Hippocampal formation (tissue), 2 donors: ENCODE measurements at places on chromosomes 4 and X.

GRCh38 chrX:54808109-54808604 is 612 bp downstream of the MAGED2 start:
- peak; percentile 43 for DNase-seq

GRCh38 chr4:76504613-76505465 is 69.8 kb downstream of the SHROOM3 start:
- DNase-seq = no peak

GRCh38 chr4:132281733-132282132 is 867.4 kb upstream of the PCDH10 start:
- DNase-seq = no peak

DNA sequence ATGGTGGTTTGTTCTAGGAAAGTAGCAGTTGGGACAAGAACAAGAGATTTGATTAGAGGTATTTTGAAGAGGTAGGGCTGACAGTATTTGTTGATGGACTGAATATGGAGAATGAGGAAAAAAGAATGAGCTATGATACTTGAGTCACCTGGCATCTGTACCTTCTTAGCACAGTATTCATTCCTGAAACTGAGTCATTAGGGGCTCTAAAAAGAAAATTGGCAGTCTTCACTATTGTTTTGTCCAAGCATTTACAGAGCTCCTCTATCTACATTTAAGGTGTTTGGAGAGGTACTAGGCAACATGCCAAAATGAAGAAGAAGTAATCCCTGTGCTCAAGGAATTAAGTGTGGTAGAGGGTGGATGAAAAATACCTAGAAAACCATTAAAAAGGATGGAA is 165.8 kb downstream of the SHROOM4 start:
- no peak for DNase-seq

DNA sequence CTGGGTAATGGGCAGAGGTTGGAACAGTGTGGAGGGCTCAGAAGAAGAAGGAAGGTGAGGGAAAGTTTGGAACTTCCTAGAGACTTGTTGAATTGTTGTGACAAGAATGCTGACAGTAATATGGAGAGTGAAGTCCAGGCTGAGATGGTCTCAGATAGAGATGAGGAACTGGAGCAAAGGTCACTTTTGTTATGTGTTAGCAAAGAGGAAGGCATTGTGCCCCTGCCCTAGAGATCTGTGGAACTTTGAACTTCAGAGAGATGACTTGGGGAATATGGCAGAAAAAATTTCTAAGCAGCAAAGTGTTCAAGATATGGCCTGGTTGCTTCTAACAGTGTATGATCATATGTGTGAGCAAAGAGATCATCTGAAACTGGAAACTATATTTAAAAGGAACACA is 37.9 kb upstream of the MSX1 start:
- no peak for DNase-seq

DNA sequence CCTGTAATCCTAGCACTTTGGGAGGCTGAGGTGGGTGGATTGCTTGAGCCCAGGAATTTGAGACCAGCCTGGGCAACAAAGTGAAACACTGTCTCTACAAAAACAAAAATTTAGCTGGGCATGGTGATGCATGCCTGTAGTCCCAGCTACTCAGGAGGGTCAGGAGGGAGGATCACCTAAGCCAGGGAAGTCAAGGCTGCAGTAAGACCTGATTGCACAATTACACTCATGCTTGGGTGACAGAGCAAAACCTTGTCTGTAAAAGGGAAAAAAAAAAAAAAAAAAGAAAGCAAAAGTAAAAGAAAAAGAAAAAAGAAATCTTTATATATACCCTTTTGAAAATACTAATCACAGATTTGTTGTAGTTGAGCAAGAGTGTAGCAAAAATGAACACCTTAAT is 801.0 kb upstream of the IGFBP7 start:
- no peak for DNase-seq

DNA sequence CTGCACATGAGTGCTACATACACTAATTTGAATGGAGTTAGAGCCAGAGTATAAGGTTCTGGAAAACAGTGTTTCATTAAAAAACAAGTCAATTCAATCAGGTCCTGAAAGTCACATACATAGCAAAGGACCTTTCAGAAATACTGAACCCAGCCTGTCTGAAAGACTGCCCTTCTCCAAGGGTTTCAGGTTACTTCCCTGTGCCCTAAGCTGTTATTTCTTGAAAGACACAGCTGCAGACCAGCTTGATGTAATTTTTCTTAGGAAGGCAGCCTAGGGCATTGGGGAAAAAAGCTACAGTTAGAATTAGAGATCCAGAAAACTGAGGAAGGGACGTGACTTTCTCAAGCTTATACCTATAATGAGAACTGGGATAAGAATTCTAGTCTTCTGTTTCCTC is 155.9 kb upstream of the MAOA start:
- no peak for DNase-seq

- DNase-seq = no peak
These were observed 339.5 kb downstream of the GPAT3 start for GRCh38 chr4:83875437-83875836.

DNA sequence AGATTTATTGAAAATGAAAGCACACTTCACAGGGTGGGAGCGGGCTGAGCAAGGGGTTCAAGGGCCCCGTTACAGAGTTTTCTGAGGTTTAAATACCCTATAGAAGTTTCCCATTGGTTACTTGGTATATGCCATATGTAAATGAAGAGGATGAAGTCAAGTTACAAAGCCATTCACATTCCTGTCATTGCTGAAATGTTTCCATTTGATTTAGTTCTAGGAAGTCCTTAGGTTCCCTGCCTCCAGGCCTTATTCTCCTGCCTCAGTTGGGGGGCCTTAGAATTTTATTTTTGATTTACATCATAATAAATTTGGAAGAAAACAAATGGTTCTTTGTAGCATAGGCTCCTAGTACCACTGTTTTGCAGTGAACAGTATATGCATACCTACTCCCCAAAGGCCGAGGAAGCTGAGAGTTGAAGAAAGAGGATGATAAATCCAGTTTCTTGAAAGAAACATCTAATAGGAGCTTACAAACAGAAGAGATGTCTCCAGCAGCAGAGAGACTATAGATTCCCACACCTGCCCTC is 31.8 kb downstream of the SERTM2 start:
- DNase-seq = no peak

GRCh38 chr4:164304861-164305260 is 449.1 kb upstream of the SMIM31 start:
- no peak for DNase-seq

DNA sequence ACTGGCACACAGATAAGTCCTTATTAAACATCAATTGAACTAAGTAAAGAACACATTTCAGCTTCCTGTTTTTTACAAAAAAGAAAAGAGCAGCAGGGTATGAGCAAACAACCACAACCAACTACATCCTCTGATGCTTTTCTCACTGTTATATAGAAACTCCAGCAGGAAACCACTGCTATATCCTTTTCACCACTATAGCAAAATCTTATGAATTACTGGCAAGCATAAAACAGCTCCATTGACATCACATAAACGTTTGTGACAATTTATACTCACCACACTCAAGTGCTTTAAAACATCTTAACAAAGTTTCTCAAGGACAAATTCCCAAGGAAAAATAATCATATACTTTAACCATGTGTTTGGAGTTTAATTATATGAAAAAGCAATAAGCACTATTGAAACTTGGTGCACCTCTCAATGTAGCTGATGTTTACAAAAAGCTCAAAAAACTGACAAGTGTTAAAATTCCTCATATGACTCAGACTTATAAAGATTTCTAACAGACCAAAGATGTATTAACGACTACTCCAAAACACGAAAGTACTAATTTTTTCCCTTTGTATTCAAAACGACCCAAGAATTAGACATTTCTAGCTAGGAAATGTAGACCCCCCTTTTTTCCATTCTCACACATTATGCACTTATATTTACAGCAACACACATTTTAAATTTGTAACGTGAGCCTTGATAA is 12.9 kb downstream of the GPRIN3 start:
- DNase-seq = no peak

GRCh38 chr4:73664470-73664869 is 44.2 kb upstream of the RASSF6 start:
- no peak for DNase-seq

- no peak for DNase-seq
These were observed 143.6 kb downstream of the DHX15 start for GRCh38 chr4:24440765-24441164.

GRCh38 chr4:172404676-172405075 is 591.5 kb downstream of the GALNTL6 start:
- DNase-seq = no peak

- DNase-seq = no peak
These were observed 28.9 kb upstream of the OPHN1 start for GRCh38 chrX:68462197-68462596.

DNA sequence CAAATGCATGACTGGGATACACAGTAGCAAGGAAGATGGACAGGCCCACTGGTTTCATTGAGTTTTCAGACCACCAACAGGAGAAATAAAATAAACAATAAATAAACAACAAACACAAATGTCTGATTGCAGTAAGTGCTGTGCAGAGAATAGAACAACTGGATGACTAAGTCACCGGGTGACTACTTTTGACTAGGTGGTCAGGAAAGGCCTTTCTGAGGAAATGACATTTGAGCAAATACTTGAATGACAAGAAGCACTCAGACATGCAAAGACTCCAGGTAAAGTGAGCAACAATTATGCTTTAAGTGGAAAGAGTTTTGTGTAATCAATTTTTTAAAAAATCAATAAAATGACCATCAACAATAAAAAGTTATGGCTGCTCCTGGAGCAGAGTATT is 137.7 kb downstream of the BTC start:
- no peak for DNase-seq

- DNase-seq = no peak
These were observed 350.8 kb downstream of the PDGFC start for GRCh38 chr4:156620786-156621185.

DNA sequence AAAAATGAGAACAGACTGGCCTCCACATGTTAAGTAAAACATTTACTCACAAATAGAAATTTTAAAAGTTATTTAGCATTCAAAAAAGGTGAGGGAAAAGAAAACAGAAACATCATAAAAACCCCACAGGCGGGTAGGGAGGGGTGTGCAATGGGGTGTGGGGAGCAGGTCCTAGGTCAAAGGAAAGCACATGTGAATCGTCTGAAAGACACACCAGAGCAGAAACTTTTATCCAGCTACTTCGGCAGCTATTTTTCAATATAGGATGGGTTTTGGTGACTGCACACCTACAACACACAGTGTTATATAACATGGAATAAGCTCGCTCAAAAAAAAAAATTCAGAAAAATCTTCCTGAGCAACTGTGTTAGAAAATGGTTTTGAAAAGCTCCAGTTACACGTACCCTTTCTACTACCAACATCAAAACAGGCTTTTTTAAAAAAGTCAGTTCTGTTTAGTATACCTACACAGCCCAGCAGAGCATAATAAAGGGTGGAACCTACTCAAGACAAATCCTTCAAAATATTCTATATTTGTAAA is 1.6 kb downstream of the OTUD4 start:
- peak; percentile 46 for DNase-seq

DNA sequence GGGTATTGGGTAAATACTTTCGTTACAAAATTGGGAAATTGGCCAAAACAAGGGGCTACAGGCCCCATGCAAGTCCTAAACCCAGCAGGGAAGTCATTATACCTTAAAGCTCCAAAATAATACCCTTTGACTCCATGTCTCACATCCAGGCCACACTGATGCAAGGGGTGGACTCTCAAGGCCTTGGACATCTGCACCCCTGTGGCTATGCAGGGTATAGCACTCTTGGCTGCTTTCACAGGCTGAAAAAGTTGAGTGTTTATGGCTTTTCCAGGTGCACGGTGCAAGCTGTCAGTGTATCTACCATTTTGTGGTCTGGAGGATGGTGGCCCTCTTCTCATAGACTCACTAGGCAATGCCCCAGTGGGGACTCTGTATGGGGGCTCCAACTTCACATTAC is 326.5 kb downstream of the TEX13C start:
- no peak for DNase-seq

GRCh38 chr4:189659287-189659686 is 281.4 kb upstream of the FRG1 start:
- DNase-seq = no peak

DNA sequence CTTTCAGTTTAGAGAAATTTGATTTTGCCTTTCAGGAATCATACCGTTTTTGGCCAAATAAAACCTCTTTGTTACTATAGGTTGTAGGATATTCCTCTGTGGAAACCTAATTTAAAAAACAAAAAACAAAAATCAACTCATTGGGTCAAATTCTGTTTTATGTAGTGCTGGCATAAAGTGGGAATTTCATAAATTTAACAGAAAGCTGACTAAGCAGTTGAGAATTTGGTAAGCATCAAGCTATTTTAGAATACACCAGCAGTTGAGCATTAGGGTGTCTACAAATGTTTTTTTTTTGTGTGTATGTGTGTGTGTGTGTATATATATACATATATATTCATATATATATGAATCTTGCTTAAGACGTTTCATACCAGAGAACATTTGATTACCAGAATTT is 47.4 kb downstream of the C4orf33 start:
- DNase-seq = no peak

- DNase-seq = no peak
These were observed 11.3 kb downstream of the PNCK start for GRCh38 chrX:153662266-153662665.

- no peak for DNase-seq
These were observed 122.1 kb upstream of the DIPK2B start for GRCh38 chrX:45322820-45323219.

DNA sequence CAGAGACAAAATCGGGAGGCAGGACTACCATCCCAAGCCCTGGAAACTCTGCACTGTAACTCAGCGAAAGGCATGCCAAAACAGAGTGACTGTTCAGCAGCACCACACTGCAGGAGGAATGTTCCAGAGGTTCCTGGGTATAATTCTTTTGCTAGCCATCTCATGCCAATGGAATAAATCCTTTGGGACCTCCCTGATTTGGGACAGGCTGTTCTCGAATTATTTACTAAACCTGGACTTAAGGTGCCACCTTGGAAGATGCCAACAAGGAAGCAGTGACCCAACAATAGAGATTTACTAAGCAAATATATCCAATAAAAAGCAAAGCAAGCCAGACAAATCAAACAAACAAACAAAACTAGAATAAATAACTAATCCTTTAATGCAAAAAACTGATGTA is 9.3 kb downstream of the AADAT start:
- no peak for DNase-seq

DNA sequence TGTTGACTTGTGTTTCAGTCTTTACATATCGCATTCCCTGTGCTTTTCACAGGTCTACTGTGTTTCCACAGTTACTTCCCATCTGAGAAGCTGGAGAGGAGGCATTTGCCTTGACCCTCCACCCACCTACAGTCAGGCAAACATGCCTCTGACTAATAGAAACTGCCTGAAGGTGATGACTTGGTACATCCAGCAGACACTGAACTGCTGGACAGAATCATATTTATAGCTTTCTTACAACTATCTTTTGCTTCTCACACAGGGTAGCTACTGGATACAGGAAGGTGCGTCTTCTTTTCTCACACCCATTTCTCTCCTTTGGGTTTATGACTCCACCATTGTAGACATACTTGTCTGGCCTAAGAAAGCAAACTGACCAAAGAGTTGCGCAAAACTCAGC is 58.0 kb downstream of the VGLL1 start:
- DNase-seq = no peak

DNA sequence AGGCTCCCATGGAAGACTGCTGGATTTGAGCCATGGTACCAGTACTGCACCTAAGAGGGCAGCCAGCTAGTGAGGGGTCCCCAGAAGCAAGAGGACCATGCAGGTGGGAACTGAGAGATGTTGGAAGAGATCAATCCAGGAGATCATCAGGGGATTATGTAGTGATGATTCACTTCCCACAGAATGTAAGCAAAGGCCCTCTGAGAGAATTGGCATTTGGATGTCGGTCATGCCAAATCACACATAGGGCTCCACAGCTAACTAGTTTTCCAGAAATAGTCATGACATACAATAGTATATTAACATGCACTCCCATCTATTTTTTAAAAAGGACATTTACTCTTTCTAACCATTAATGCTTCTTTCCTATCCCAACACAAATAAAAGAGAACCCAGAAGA is 112.5 kb downstream of the RASGEF1B start:
- no peak for DNase-seq
